Pons (tissue), 1 donor: ENCODE measurements at places on chromosomes 2 and 18.

- no peak for DNase-seq
Observed at GRCh38 chr2:102140377-102140776, 2.2 kb upstream of the IL1R1 start.

DNA sequence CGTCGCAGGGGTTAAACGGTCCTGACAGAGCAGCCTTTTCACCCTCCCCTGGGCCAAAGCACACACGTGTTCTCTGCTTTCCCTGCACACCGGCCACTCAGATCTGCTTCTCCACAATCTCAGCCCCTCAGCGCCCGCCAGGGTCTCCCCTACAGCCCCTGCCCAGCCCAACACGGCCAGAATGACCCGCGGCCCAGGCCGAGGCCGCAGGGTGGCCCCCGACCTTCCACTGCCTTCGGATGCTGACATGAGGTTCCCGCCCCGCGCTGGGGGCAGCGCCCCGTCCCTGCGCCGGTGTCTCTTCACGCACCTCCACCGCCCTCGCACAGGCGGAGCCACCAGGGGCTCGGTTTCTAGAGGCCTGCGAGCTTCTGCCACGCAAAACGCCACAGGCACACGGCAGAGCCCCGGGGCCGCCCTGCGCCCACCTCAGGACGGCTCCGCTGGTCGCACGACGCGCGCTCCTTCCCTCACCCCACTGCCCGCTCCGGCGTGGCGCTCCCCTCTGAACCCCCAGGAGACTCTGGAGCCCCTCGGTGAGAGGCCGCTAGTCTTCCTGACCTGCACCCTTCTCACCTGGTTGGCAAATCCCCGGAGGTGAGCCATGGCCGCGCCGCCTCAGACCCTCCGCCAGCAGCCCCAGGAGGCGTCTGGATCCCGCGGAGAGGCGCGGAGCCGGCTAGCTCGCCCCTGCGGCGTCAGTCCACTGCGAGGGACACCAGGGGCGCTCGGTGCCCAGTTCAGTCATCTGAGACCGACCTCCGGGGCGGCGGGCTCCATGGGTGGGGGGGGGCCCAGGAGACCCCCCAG is 749 bp downstream of the STK25 start:
- DNase-seq, result no peak

DNA sequence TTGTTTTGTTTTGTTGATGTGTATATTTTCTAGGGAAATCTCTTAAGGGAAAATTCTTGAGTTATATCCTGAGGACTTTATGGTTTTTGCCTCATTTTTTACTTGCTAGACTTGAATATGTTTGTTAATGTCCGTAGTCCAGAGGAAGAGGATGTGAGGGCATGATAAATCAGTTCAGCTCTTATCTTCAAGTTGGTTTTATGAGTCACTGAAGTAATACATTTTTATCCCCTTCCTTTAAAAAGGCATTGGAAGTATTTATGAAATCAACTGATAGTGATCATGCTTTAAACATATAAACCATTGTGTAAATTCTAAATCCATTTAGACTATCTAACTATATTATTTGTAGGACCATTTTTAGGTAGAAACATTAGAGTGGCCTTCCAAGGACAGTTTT is 43.9 kb upstream of the CYBRD1 start:
- DNase-seq, result no peak

DNA sequence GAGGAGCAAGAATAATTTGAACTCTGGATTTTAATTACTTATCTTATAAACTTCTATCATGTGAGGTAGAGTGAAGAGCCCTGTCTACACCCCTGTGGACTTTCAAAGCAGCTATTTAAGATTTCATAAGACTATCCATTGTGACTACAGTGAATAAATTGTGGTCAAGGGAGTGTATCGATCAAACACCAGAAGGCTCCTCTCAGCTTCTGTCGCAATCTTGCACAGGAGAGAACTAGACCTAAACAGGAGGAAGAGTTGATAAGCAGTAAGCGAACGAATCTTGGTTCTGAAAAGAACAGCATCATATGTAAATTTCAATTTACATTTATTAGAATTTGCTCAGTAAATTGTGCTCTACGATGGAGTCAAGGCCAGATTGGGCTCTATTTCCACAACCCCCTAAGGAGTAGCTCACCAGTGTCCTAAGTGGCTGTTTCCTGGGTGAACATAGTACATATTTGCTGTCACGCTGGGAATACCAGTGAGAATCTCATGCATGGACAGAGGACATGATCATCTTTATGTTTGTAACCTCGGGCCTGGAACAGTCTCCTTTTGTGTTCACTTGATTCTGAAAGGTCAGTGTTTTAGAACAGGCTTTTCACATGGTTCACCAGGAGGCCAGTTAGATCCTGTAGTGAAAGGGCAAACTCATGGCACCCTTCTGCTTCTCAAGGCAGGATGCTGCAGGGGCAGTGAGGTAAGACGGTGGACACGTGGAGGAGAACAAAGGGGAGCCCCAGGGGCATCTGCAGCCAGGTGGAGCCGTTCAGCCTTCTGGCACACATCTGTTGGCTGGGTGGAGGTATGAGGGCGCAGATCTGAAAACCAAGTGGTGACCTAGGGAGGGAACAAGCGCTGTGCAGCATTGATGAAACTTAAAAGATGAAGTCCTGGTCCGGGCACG is 33.3 kb downstream of the NPAS2 start:
- no peak for DNase-seq

GRCh38 chr2:64839844-64840243 is 149.4 kb upstream of the SLC1A4 start:
- DNase-seq, result no peak

DNA sequence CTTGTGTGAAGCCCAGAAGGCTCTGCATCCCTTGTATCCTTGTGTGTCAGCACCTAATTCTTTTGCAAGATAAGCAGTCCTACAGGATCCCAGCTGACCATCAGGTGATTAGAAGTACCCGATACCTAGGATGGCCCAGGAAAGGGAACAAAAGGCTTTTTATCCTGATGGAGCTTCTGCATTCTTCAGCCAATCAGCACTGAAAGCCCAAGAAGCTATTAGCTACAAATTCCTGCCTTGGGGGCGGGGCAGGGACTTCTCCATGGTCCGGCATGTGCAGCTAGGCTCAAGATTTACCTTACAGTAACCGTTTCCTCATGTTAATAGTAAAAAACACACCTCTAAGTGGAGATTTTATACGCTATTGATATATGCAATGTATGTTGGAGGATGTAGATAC is 264.6 kb upstream of the THUMPD2 start:
- DNase-seq, result no peak

- DNase-seq, result no peak
Observed at GRCh38 chr2:188403676-188404075, 112.0 kb downstream of the GULP1 start.

GRCh38 chr2:125456693-125457363 is 1199.1 kb upstream of the GYPC start:
- peak; percentile 5 for DNase-seq

DNA sequence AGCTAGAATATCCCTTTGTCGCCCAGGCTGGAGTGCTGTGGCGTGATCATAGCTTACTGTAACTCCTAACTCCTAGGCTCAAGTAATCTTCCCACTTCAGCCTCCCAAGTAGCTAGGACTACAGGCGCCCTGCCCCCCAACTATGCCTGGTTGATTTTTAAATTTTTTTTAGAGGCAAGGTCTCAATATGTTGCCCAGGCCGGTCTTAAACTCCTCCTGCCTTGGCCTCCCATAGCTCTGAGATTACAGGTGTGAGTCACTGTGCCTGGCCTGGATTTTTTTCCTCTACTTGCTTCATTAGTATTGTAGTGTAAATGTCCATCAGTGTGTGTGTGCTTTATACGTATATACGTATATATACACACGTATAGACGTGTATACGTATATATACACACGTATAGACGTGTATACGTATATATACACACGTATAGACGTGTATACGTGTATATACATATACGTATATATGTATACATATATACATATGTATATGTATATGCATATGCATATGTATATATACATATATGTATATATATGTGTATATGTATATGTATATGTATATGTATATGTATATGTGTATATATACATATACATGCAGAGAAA is 124.4 kb downstream of the DIS3L2 start:
- no peak for DNase-seq

GRCh38 chr2:62947403-62947802 is 103.2 kb upstream of the OTX1 start:
- DNase-seq, result no peak

- no peak for DNase-seq
Observed at GRCh38 chr2:231996797-231997540, 35.5 kb downstream of the DIS3L2 start.

- DNase-seq, result no peak
Observed at GRCh38 chr18:57469884-57470283, 34.7 kb downstream of the ONECUT2 start.

DNA sequence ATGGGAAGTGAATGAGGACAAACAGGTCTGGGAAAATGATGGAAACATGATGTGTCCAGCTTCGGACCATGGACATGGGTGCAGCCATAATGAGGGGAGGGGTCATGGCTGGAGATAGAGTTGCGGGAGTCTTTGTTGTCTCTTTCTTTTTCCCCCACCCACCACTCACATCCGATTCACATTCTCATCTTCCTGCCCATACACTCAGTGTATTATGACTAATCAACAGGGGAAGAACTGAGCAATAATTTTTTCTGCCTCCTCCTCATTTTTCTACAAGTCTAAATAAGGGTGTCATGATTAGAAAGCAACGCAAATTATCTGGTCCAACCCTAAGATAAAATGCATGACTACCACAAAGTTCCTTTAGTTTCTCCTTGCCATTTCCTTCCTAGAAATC is 5.7 kb upstream of the SERPINB2 start:
- no peak for DNase-seq

DNA sequence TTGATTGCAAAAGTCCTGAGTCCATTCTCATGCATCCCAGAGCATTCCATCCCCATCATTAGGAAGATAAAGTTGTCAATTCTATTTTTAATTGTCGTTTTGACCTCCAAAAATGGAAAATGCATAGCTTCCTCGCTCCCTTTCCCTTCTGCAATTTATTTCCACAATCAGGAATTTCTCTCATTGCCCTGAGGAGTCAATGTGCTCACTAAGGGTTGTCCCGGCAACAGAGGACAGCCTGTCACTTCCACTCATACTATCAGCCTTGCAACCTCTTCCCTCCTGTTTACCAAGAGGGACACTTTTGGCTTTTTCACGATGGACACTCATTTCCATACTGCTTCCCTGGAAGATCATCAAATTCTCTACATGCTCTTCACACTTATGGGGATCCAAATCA is 164.8 kb downstream of the MYO5B start:
- no peak for DNase-seq

- peak; percentile 38 for DNase-seq
Observed at GRCh38 chr2:108535357-108535631, 1.0 kb downstream of the LIMS1 start.

DNA sequence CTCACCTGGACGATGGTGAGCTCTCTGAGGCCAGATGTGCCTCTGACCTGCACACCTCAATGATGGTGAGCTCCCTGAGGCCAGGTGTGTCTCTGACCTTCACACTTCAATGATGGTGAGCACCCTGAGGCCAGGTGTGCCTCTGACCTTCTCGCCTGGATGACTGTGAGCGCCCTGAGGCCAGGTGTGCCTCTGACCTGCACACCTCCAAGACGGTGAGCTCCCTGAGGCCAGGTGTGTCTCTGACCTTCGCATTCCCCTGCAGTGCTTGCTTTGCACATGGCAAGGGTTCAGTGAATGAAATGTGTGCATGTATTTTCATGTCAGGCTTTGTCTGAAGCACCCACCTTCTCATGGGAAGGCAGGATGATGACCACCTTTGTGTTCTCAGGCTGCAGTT is 95.5 kb downstream of the PTGR3 start:
- DNase-seq, result no peak

DNA sequence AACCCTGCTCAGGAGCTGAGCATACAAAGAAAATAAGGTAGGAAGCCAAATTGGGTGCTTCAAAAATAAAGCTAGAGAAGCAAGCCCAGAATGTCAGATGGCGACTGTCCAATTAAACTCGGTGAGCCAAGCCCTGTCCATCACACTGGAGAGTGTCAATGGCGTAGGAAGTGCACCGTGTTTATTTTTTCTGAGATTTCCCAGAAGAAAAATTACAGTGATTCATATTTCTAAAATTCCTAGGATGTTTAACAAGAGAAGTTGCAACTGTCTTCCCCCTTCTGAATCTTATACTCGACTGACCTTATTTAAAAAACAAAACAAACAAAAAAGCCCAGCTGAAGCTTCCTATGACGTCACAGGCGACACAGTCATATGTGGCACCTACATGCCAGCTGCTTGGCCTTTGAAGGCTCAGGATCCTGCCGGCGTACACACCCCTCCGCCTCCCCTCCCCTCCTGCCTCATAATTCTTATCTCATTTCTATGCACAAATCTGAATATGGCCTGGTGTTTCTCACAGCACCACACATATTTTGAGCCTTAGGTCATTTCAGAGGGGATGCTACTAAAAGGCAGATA is 60.8 kb downstream of the MBP start:
- no peak for DNase-seq

DNA sequence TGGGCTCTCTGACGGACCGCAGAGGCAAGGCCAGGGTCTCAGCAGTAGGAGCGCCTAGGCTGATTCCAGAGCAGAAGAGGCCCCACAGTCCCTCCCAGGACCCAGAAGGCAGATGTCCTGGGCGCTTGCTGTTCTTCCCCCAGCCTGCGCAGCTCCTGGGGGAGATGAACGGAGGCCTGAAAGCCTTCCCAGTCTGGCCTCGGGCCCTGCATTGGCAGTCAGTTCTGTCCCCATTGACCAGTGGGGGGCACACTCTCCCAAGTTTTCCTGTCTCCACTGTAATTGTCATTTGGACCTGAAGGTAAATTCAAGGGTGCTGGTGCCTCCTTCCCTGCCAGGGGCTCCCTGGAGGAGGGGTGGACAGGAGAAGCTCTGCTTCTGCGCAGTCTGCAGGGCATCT is 345.7 kb downstream of the CYP26B1 start:
- peak; percentile 66 for DNase-seq
